Foreskin keratinocyte (primary cell): ENCODE measurements at places on chromosomes 12 and 14.

DNA sequence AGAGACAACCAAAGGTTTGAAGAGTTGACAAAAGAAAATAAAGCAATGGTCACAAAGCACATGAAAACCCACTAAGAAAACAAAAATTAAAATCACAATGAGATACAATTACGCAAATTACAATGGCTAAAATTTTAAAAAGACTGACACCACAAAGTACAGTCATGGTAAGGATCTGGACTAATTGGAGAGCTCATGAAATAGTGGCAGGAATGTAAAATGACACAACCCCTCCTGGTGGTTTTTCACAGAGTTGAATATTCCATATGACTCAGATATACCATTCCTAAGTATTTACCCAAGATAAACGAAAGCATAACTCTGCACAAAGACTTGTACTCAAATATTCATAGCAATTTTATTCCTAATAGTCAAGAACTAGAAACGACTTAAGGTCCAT, 65.9 kb downstream of the NOVA1 start:
- DNase-seq: peak; percentile 44

GRCh38 chr12:29334937-29335336, 46.0 kb downstream of the ERGIC2 start:
- no peak for DNase-seq

- no peak for DNase-seq
Measured at GRCh38 chr12:76698316-76698715, 65.6 kb upstream of the ZDHHC17 start.

GRCh38 chr12:92078167-92079053, 67.2 kb downstream of the BTG1 start:
- DNase-seq: peak; percentile 98

DNA sequence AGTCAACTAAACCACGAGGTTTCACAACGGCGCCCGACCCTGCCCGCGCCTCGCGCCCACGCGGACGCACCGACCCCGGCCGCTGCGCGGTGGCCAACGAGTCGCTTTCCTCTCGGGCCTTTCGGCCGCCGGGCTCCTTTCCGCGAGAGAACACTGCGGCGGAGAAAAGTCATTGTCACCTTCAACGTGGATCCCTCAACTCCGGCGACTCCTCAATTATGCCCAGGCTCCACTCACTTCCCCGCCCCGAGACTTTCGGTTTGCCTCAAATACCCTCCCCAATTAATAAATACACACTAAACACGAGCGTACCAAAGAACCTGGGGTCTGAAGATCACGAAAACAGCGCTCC, 450 bp downstream of the SINHCAF start:
- no peak for DNase-seq

DNA sequence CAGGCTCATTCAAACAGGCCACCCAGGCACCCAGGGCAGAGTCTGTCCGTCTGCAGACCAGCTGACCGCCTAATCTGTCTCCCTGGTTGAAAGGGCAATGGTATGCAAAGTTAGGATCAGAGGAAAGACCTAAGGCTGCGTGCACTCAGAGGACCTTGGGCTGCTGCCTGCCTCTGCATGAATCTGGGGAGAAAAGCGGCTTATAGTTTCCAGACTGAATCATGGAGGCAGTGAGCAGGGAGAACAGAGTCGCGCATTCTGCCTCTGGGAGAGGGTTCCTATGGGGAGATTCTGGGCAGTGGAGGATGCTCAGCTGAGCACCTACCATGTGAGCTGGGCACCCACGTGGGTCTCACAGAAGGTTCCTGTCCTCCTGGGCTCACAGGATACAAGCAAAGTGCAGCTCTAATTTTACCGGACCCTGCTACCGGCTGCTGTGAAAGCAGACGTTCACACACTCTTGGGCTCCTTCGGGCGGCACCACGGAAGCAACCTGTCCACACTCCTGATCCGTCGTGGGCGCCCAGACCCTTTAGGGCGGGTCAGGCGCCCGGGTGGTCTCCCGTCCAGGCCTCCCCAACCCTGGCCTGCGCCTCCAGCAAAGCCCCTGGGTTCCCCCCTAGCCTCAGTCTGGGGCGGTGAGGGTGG, 772 bp downstream of the SCARB1 start:
- DNase-seq: no peak

DNA sequence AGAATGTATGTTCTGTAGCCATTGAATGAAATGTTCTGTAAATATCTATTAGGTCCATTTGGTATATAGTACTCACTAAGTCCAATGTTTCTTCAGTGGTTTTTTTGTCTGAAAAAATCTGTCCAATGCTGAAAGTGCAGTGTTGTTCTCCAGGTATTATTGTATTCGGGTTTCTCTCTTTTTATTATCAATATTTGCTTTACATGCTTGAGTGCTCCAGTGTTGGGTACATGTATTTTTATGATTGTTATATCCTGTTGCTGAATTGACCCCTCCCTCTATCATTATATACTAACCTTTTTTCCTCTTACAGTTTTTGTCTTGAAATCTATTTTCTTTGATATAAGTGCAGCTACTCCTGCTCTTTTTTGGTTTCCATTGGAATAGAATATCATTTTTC, 382.2 kb downstream of the CCER1 start:
- no peak for DNase-seq

DNA sequence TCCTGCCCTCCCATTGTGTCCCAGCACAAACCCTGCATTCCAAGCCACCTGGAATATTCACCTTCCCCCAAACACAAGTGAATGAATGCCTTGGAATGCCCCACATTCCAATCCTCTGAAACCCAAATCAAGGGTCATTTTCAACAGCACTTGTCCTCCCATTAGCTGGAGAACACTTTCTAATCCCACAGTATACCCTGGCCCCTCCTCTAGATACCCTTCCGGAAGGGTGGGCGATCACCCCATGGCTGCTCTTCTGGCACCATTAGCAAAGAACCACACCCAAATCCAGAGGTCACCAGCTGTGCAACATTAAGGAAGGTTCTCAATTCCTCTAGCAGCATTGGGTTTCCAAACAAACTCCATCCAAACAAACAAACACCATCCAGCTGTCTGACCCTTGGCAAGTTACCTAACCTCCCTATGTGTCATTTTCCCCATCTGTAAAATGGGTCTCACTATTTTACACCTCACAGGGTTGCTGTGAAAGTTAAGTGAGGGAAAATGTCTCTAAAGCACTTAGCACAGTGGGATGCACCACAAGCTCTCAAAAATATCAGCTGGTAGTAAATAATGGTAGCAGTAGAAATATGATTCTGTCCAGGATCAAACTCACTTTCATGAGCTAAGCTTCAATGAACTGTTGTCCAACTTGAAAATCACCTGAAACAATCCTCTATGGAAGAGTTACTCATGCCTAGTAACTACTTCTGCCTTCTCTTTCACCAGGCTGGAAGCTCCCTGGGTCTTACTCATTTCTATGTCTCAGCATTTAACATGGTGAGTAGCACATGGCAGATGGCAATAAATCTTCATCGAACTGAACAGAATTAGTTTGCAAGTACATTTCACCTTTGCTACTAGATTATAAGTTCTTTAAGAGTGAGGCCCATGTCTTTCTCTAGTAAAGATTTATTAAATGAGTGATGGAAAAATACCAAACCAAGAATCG, 5.3 kb downstream of the NUAK1 start:
- DNase-seq: peak; percentile 77
